ENCODE measurements at places on chromosomes 11 and 22.
A peak's percentile ranks its signal among the peaks of the same experiment; 100 is the strongest.

DNA sequence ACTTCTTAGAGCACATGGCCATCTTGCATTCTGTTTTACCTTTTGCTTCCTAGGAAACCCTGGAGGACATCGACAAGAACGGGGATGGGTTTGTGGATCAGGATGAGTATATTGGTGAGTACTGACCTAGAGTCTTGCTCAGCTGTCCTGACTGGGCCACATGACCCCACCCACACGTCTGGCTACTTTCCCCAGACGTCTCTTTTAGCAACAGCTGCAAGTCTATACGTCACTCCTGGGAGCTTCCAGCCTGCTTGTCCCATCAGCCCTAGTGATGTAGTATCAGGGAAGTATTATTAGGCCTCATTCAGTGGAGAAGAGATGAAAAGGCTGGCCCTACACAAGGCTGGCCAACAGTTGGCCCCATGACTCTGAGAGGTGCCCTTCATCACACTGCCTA, 9.6 kb downstream of the RCN1 start:
- no peak for DNase-seq

DNA sequence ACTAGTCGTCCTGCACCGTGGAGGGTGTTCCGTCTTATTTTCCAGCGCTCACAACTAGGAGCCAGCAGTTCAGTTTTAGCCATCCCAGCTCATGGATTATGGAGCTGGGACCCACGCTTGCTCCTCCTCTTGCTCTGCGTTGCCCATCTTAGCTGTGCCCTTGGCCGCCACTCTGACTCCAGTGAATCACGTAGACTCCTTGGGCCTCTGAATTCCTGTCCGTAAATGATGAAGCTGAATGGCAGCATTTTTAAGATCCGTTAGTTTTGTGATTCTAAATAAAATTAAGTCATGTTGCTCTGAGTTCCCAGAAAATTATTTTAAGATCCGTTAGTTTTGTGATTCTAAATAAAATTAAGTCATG, 23.8 kb downstream of the BCR start:
- DNase-seq: no peak

DNA sequence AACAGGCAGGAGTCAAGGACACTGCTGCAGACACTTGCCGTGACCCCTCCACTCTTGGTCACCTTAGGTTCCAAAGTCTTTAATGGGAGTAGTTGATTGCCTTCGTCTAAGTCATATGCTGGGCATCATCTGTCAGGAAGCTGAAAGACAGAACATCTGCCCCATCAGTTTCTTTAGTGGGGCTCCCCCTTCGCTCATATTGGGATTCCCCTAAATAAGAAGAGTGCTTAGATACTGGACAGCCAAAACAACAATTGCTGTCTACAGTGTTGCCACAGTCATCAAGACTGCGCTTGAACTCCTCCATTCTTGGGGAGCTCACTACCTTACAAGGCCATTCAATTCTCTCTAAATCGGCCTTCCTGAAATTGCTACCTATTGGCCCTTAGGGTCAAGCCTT, 58.5 kb downstream of the UBASH3B start:
- DNase-seq: no peak

DNA sequence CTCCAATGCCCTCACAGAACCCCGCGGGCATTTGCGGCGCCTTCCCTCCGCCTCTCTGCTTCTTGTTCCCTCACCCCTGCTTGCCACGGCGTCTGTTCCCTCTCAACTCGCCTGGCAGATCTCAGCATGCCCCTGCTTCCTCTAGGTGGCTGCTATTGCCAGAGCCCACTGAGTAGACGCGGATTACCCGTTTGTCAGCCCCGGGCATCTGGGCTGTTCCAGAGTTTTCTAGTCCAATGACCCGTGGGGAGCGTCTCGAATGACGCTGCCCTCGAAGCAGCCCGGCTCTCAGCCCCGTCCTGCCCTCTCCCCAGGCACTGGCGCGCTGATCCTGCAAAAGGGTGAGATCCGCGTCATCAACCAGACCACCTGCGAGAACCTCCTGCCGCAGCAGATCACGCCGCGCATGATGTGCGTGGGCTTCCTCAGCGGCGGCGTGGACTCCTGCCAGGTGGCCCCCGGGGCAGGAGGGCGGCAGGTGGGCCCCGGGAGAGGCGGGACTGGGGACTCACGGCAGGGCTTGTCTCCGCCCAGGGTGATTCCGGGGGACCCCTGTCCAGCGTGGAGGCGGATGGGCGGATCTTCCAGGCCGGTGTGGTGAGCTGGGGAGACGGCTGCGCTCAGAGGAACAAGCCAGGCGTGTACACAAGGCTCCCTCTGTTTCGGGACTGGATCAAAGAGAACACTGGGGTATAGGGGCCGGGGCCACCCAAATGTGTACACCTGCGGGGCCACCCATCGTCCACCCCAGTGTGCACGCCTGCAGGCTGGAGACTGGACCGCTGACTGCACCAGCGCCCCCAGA, 49.7 kb downstream of the ST14 start:
- no peak for DNase-seq

DNA sequence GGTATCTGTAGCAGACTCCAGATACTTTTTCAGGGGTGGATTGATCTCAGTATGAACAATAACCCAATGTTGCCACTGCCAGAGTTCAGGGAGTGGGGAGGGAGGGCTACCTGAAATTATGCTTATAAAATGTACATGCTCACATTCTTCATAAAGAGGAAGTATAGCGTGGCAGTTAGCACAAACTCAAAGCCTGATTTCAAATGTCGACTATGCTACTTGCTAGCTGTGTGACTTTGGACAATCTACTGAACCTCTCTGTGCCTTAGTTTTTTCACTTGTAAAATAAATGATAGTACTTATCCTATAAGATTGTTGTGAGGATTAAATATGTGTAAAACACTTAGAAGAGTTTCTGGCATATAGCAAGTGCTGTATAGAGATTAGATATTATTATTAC, 26.5 kb upstream of the POU2AF1 start:
- DNase-seq: no peak

DNA sequence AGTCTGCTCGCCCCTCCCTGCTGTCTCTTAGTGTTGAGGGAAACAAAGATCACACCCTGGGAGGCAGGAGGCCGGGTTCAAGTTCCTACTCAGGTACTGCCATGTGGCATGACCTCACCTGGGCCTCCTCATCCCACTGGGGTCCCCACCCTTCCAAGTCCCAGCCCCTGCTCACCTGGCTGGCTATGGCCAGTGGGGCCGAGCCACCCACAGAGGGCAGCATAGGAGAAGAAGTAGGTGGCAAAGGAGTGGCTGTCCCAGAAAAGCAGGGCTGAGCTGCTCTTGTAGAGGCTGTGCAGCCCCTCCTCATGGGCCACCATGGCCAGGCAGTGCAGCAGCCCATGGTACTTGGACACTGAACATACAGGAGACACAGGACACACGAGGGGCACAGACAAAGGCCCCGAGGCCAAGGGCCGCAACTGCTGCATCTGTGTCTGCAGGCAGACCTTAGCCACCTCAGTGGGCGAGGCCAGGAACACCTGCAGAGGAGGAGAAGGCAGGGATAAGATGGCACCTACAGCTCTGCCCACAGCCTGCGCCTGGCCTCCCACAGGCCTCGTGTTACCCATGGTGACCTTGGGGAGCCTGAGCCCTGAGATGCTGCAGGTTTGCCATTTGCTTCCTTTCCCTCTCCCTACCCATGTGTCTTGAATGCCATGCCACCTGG, 50.6 kb upstream of the MPEG1 start:
- DNase-seq: no peak

- DNase-seq: no peak
These were observed 281.6 kb downstream of the TBC1D22A start for GRCh38 chr22:47043835-47044721.

DNA sequence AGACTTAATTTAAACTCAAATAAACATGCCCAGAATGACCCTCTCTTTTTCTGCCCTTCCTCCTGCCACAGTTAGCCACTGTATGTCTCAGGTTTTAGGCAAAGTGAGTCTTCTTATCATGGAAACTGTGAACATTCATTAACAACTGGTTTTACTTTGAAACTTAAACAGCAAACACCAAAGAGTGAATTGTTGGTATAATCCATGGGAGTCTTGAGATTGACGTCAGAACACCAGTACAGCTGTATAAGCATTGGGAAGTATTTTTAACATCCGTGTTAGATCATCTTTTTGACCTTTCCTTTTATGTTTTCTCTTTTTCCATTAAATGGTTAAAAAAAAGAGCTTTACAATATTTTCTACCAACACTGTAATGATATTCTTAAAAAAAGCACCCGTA, 38.9 kb downstream of the ARHGEF12 start:
- DNase-seq: no peak

- no peak for DNase-seq
These were observed 24.1 kb upstream of the FEZ1 start for GRCh38 chr11:125519860-125520834.

DNA sequence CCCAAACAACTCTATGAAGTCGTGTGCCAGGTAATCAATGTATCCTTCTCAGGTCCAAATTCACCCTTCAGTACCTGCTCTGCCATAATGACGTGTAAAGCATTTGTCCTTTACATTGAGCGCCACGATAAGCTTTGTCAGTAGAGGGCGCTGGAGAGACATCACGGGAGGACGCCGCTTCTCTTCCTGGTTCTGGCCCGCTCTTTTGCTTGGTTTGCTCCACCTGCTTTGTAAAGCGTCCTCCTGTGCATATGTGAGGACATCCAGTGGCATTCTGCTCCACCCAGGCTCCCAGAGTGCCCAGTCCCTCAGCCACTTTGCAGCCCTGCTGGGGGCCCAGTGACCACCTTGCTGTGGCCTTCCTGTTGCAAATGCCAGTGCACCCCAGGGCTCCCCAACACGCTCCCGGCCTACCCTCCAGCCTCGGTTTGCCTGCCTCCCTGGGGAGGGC, 61.1 kb downstream of the WT1 start:
- no peak for DNase-seq

GRCh38 chr11:61516675-61517572, 8.4 kb downstream of the LRRC10B start:
- no peak for DNase-seq

GRCh38 chr11:56659755-56660154, 3.7 kb upstream of the OR5AR1 start:
- DNase-seq: no peak

- no peak for DNase-seq
These were observed 103.2 kb upstream of the ANO3 start for GRCh38 chr11:26228778-26229177.

DNA sequence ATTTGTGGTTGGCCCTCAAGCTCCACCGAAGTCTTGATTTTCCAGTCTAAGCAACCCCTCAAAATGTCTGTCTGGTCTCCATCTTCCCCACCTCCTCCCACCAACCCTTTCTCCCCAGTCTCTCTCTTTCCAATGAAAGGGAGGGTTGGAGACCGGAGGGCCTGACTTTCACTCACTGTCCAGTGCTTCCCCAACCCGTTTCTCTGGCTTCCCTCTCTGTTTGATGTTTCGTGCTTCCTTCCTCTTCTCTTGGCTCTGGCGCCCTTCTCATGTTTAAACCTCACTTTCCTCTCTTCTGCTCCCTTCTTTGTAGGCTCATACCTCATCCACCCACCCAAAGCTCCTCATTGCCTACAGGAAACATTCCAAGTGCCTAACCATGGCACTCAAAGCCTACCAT, 11.1 kb upstream of the VPS37C start:
- DNase-seq: no peak

- DNase-seq: no peak
These were observed 7.6 kb downstream of the FXYD2 start for GRCh38 chr11:117816846-117817367.

DNA sequence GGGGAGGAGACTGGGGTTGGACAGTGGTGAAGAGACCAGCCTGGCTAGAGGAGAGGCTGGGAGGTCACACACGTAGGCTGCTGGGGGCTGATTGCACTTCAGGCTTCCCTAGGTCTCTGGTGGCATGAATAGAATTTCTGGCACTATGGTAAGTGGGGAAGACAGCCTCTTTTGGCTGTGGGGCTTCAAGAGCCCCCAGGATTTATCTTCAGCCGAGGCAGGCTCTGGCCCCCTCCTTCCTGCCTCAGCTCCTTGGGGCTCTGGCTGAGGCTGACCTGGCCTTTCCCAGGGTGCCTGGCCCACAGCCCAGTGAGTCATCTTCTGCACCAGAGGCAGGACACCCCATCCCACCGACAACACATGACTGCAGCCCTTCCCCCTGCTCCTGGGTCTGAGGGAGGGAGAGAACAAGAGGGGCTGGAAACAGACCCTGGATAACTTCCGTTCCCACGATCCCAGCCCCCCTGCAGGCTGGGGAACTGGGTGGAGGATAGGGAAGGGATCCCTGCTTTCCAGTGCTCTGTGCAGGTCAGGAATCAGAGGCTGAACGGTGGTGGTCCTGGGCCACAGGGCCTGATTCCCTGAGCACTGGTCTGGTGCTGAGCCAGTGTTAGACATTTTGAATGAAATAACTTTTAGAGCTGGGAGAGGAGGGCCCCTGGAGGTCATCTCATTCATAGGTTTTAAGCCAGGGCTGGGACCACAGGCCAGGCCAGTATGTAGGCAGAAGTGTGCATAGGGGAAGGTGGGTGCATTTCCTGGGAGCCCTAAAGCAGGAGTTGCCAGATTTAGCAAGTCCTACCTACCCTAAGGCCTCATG, 26.5 kb downstream of the ARHGEF17 start:
- DNase-seq: no peak

DNA sequence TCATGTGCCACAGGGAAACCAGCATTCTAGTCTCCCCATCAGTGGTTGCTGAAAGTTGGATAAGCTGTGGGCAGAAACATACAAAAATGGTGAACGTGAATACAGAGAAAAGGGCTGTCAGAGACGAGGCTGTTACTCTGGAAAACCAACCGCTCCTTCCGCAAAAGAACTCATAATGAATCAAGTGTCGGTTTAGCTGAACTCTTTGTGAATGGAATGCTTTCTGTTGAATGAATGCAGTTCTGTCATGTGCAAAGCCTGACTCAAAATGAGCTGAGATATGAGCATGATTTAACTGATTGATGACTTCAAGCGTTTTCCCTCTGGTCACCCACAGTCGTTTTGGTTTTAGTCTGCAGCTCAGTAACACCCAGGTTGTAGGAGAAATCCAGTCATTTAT, 298.3 kb downstream of the ETS1 start:
- DNase-seq: no peak

- no peak for DNase-seq
These were observed 34.2 kb upstream of the BIRC3 start for GRCh38 chr11:102283116-102283485.

- DNase-seq: no peak
These were observed 202.0 kb upstream of the SNX19 start for GRCh38 chr11:131118247-131118646.

DNA sequence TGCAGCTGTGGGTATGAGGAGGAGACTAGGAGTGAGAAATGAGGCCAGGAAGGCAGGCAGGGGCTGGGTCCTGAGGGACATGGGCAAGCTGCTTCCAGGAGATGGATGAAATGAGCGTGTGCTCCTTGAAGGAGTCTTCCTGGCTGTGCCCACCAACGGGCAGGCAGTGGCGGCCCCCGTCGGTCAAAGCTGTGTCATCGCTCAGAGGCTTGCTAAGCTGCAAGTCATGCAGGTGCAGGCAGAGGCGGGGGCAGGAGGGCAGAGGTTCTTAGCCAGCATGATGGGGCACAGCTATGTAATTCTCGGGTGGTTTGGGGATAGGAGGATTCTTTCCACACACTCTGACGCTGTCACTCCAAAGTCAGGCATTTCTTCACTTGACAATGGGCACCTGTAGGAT, 12.5 kb upstream of the PEX26 start:
- no peak for DNase-seq

GRCh38 chr11:129115652-129116586, 76.2 kb downstream of the ARHGAP32 start:
- DNase-seq: no peak

- DNase-seq: no peak
These were observed at the start of gene ME3 for GRCh38 chr11:86672007-86672621. Gene ME3 (minus strand): TSS chr11:86672616.

GRCh38 chr11:112961146-112961668, at the start of gene NCAM1:
Gene NCAM1 (plus strand): TSS chr11:112961420.
- peak; percentile 2 for DNase-seq
